ENCODE measurements at places on chromosomes 2 and 18.

DNA sequence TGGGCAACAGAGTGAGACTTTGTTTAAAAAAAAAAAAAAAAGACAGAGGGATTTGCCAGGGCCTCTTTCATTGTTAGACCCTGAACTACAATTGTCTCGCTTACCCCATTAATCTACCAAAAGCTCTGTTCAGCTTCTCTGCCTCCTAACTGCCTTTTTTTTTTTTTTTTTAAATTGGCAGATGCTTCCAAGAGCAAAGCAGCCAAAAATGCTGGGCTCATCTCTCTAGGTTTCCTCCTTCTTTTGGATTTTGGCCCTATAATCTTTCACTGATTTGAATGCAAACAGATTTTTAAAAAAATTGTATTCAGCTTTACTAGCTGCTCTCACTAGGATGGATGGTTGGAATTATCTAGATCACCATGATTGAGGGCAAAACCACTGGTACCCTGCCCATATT lies 33.2 kb upstream of the RAPGEF4 start:
- no peak for DNase-seq

DNA sequence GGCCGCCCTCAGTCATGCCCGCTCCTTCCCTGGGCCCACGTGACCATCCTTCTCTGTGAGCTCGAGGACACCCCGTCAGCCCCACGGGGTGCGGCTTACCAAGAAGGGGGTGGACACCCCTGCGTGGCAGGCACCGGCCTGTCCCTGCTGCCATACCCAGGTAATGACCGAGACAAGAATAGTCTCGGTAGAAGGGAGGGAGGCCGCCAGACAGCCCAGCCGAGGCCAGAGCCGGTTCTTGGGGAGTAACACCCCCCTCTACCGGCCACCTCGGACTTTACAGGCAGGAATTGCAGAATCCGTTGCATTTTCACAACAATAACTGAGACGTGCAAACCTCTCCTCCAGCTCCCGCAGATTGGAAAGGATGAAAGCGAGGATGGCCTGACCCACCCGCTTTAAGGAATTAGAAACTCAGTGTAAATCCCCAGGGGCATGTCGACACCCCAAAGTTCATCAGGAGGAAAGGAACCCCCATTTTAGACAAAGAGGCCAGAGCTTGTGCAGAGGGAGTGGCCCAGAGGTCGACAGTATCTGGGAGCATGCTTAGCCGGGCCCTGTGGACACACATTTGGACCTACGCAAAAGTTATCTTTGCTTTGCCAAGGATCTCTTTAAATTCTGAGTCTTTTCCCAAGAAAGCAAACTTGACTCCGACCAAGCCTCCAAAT lies 60.1 kb upstream of the GLI2 start:
- no peak for DNase-seq

DNA sequence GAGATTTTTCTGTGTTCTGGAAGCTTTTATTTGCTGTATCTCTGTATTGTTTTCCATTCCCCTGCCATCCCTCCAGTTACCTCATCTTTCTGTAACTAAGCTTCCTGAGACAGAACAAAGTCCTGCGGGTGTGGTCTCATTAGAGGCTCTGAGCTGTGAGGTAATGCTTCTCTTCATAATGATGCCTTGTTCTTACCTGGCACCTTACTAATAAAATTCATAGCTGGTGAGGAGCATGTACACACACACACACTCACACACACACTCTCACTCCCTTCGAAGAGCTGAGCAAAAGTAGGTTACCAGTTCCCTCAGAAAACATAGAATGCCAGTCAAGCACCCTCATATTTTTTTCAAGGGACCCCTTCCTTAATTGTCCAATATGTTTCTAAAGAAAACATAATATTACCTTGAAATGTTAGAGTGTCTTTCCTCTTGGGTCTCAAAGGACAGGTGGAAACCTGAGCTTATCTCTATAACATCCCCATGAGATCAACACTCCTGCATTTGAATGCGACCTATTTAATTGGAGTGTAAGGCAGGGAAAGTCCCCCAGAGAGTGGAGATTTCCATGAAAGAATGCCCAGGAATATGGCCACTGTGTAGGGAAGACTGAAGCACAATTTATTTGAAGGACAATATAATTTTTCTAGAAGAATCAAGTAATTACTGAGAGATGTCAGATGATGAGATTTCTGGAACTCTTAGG lies 161.6 kb upstream of the NCK2 start:
- DNase-seq = no peak

DNA sequence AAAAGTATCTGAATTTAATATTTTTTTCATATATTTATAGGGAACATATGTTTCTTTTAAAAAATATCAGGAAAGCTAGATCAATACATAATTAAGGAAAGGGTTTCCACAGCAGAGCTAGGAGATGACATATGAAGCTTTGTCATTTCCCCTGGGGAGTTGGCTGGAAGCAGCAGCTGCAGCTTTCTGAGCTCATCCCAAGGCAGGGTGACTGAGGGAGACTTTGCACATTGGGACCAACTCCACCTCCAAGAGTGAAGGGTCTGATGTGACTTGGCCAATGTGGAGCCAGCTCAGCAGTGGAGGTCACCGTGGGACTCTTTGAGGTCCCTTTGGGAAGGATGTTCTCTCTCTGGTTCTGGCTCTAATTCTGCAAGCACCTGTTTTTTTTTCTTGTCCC lies 315.1 kb downstream of the RDH14 start:
- no peak for DNase-seq

GRCh38 chr18:58315739-58316215 lies 271.8 kb downstream of the NEDD4L start:
- DNase-seq = no peak

- no peak for DNase-seq
Observed at GRCh38 chr18:25314151-25314837, 37.7 kb downstream of the ZNF521 start.

DNA sequence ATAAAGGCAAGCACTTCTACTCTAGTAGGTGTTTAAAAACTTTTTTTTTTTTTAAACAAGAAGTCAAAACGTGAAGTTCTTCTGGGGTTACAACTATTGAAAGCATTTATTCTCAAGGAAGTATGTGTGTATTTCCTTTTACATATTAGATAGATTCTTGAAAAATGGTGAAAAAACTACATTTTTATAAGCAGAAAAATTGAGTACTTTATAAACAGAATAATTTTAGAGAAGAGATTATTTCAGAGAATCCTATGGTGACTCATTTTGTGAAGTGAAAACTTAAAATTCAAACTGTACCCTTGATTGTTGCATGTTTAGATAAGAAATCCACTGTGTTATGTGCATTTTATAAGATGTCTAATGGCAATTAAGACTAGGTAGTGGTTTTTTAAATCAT lies 2.9 kb downstream of the EML4 start:
- DNase-seq = no peak

GRCh38 chr2:118939994-118940393 lies 2.0 kb upstream of the MARCO start:
- DNase-seq = no peak

DNA sequence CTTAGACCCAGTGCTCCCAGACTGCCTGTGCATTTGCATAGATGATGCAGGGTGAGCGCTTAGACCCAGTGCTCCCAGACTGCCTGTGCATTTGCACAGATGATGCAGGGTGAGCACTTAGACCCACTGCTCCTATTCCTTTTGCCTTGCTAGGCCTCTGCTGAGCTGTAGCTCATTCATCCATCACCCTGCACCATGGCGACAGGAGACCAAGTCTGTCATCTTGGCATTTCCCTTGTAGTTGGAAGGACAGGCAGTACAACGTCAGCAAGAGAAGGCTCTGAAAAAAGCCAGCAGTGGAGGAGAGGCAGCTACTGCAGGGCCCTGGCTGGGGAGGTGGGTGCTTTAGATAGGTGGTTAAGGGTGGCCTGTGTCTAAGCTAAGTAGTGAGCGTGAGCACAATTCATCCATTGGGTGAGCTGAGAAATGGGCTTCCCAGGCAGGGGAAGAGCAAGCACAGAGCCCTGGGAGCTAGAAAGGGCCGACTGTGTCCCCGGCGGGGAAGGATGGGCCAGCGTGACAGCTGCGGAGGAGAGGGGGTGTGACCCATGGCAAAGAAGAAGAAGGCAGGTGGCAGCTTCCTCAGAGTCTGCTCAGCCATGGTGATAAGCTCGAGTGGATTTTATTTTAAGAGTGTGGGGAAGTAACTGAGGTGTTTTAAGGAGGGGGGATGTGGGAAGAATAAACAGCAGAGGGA lies 108.8 kb downstream of the LPIN1 start:
- no peak for DNase-seq

DNA sequence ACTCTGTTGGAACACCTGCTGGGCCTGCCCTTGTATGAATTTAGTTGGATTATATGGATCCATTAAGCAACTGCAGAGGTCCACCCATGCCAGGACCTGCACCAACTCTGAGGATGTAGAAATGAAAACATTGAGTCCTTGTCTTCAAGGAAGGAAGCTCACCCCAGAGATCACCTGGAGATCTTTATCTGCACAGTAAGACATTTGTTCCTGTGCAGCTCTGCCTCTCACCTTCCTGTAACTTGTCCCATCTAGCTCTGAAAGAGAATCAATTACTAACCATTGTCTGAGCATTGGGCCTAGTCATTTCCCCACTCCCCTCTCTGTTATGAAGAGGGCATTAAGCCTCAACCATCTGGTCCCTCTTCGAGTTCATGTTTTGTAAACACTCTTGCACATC lies 105.2 kb upstream of the YWHAQ start:
- no peak for DNase-seq

DNA sequence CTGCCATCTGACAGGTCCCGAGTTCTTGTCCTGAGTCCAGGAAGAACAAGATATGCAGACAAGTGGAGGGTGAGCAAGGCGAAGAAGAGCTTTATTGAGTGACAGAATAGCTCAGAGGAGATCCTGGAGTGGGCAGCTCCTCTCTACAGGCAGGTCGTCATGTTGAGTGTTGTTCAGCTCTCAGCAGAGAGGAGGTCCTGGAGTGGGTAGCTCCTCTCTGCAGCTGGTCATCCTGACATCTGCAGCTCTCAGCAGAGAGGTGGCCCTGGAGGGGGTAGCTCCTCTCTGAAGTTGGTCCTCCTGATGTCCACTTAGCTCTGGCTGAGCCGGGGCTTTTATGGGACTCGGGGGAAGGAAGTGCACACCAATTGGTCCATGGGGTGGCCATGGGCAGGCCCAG lies 90.4 kb downstream of the ATAD2B start:
- no peak for DNase-seq

- DNase-seq = no peak
Observed at GRCh38 chr18:10514601-10515000, 11.2 kb upstream of the NAPG start.

DNA sequence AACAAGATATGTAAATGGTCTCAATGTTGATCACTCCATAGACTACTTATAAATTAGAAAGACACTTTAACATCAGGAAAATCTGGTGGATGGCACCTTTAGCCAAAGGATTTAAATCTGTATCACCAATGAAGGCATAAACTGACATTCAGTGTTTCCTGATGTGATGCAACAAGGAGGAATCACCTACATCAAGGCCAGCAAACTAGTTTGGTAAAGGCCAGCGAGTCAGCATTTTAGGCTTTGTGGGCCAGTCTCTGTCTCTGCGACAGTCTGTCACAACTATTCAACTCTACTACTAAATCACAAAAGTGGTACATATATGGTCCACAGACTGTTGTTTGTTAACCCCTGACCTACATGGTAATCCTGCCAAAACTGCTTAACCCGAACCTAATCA lies 33.3 kb downstream of the C2orf76 start:
- DNase-seq = no peak

DNA sequence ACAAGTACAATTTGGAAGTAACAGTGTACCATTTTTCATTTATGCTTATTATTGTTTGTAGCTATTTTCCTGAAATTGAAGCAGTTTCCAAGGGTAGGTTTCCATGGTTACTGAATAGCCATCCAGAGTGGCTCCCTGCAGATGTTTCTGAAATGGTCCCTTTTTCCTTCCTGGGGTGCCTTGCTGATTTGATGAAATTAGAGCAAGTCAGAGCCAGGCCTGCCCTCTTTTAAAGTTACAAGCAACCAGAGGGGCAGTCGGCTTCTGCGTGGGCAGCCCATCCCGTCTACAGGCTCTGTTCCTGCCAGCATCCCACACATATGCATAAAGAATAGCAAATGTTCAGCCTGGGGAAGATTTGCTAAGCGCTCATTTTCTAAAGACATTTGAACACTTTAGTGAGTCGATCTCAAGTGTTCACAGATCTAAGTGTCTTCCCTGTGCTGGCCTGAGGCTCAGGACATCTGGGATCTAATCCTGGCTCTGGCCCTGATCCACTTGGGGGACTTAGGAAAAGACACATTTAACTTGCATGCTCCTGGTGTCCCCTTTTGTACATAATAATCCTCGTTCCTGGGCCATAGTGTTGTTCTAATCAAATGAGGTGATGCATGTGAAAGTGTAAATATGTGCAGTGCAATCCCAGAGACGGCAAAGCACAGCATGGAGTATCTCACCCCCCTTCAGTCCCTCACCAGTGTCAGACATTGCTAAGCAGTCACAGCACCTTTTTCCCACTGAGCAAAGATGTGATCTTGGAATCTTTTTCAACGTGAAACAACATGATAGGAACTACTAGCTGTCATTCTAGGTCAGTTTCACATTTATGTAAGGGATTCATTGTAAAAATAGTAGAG lies 92.2 kb downstream of the STPG4 start:
- no peak for DNase-seq

- no peak for DNase-seq
Observed at GRCh38 chr2:108534584-108535356, 500 bp downstream of the LIMS1 start.

GRCh38 chr2:208112969-208113368 lies 11.4 kb downstream of the CRYGD start:
- no peak for DNase-seq

- peak; percentile 95 for DNase-seq
Observed at GRCh38 chr18:3321133-3321812, 59.3 kb downstream of the MYL12B start.

- no peak for DNase-seq
Observed at GRCh38 chr2:107589079-107589491, 237.6 kb upstream of the RGPD4 start.

All from RWPE2 (cell line).